ENCODE measurements at places on chromosomes 3 and 15.

DNA sequence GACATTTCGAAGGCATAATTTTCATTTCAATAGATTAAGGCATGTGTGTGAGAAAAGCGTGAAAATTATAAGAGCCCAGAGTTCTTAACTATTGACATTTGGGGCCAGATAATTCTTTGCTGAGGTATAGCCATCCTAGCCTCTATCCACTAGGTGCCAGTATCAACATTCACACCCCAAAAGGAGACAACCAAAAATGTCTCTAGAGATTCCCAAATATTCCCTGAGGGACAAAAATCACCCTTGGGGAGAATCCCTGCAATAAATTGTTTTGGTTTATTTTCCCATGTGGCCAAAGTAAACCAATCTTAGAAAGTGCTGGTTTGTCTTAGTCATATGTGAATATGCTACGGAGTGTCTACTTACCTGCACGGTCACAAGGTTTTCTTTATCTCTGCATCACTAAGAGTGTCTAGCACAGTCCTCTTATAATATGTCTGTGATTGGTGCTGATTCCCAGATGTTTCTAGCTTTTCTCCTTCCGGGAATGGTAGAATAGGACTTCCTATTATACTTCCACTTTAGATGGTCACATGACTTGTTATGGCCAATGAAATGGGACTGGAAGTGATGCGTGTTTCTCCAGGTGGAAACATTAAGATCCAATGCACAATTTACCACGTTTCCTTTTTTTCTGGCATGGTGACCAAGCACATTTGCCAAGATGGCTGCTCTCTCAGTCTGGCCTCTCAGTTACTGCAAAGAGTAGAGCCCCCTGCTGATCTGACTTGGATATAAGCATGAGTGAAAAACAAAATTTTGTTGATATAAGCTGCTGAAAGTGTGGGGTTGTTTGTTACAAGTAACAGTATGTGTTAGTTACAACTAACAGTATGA lies 8.0 kb upstream of the KBTBD8 start:
- DNase-seq: no peak

GRCh38 chr3:112685420-112685819 lies 44.5 kb upstream of the CCDC80 start:
- DNase-seq: no peak

DNA sequence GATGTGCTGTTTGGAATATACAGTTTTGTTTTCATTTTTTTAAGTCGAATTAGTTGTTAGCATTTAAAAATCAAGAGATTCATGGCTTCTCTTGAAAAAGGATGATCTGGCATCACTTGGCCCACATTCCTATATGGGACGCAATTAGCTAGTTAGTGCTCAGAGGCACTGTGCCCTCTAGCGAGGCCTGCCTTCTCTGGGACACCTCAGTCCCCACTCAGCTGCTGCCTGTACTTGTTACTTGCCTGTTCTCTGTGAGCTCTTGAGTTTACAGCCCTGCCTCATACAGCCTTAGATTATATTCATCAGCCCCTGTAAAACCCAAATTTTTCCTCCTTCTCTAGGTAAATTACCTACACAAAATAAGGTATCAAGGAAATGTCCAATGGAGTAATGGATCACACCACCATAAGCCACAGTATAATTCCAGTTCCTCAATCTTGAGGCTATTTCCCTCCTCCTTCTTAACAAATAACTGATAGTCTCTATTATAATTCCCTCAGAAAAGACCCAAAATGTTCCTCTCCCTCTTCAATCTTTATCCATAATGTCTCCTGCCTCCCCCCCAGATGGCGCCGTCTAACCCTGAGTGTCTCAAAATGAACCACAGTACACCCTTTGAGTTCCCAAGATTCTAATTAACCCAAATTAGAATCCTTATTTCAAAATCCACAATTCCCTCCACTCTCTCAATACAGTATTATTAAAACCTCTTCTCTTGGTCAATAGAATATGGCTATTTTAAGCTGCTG lies 2.7 kb downstream of the ZMAT3 start:
- DNase-seq: no peak

DNA sequence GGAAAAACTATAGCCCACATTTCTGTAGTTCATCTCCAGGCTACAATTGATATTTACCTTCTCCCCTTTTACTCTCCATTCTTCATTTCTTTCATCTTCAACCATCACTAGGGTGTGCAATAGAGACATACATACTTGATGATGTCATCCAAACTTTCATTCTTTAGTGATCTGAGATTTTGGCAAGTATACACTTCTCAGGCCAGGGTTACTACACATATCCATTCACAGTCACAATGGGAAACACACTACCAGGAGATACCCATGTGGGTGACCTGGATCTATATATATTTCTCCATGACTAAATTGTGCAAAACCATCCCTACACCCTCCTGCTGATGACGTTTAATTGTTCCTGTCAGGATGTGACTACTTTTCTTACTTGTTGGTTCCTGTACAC lies 769.5 kb upstream of the DPPA4 start:
- DNase-seq: no peak

GRCh38 chr15:92693691-92694331 lies 38.2 kb upstream of the FAM174B start:
- no peak for DNase-seq

DNA sequence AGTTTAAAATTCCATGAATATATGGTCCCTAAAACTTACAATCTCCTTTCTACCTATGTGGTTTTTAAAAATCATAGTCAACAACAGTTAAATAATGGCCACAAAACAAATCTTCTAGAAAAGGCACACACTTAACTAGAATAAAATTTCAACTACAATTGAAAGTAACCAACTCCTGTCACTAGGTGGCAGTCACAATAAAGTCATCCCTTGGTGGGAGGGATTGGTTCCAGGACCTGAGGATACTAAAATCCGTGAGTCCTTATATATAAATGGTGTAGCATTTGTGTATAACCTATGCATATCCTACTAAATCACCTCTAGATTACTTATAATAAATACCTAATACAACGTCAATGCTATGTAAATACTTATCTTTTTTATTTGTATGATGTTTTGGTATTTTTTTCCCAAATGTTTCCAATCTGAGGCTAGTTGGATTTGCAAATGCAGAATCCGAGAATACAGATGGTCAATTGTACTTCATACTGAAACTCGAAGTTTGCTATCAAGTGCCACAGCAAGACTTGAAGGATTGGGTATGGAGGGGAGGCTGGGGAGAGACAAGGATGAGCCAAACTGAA lies 172.6 kb downstream of the FMN1 start:
- DNase-seq: no peak

GRCh38 chr3:187130346-187131066 lies 8.8 kb downstream of the RPL39L start:
- no peak for DNase-seq

DNA sequence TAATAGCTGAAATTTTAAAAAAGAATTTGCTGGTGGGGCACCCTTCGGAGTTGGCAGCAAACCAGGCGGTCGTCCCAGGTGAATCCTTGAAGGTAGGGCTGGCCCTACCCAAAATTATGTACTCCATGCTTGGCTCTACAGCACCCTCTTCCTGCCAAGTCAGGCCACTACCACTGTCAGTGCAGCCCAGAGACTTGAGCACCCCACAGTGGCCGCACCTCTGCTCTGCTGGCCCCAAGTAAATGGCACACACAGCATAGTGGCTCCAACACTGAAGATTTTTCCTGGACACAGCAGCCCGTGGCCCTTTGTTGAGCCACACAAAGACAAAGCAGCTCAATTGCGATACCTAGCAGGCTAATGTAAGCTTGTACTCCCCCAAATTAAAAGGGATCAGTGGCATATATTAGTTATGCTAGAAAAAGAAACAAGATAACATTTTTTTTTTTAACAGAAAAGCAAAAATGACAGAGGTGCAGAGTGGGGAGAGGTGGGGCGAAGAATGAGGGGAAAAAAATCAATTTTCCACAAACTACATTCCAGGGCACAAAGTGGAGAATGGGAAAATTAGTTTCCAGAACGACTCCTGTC lies 250.5 kb downstream of the UACA start:
- DNase-seq: peak; percentile 51

- DNase-seq: no peak
Observed at GRCh38 chr3:3801494-3801841, 2.2 kb downstream of the LRRN1 start.

DNA sequence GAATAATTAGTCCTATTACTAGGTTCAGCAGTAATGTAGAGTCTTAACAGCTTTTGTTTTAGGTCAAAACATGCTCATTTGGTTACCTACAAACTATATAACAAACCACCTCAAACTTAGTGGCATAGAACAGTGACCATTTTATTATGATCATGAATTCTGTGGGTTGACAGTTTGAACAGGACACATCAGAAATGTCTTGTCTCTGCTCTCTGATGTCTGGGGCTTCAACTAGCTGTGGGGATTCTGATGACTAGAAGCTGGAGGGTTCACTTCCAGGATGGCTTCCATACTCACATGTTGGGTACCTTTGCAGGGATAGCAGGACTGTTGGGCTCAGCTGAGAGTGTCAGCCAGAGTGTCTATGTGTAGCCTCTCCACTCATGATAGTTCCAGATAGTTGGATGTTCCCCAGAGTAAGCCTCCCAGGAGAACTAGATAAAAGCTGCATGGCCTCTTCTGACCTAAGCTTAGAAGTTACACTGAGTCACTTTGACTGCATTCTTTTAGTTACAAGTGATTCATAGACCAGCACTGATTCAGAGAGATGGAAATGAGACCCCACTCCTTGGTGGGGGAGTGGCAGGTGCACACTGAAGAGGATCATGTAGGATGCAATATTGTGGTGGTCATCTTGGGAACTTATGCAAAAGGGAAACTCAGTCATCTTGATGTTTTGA lies 32.6 kb downstream of the PLCL2 start:
- DNase-seq: no peak

- DNase-seq: no peak
Observed at GRCh38 chr3:123893012-123893411, 8.9 kb upstream of the MYLK start.

DNA sequence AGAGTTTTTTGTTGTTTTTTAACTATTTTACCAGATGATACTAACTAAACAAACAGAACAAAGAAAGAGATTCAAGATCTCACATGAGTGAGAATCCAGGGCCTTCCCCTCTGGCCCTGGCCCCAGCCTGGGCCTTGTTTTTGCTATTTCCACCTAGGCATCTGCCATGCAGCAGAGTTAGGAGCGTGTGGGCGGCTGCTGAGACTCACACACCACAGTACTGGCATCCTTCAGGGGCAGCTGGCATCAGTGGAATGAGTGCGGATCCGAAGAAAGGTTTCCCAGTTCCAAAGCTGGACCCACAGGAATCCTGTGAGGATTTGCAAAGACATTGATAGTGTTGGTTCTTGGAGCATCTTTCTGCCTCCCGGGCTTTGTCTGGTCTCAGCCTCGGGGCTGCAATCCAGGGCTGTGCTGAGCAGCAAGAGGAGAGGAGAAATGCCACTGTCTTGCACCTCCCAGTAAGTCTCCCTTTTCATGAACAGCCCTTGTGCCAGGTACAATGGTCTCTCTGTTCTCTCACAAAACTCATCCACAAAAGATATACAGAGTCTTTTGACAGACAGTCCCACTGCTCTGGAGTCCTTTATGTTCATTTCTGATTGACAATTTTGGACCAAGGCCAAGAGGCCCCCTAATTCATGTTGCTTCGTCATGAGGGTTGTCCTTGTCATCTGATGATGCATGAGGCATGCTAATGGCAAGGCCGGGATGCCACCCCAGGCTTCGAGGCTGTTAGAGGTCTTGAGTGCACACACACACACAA lies 46.6 kb downstream of the APH1B start:
- no peak for DNase-seq

GRCh38 chr3:50600141-50600753 lies 11.3 kb downstream of the CISH start:
- DNase-seq: peak; percentile 70

DNA sequence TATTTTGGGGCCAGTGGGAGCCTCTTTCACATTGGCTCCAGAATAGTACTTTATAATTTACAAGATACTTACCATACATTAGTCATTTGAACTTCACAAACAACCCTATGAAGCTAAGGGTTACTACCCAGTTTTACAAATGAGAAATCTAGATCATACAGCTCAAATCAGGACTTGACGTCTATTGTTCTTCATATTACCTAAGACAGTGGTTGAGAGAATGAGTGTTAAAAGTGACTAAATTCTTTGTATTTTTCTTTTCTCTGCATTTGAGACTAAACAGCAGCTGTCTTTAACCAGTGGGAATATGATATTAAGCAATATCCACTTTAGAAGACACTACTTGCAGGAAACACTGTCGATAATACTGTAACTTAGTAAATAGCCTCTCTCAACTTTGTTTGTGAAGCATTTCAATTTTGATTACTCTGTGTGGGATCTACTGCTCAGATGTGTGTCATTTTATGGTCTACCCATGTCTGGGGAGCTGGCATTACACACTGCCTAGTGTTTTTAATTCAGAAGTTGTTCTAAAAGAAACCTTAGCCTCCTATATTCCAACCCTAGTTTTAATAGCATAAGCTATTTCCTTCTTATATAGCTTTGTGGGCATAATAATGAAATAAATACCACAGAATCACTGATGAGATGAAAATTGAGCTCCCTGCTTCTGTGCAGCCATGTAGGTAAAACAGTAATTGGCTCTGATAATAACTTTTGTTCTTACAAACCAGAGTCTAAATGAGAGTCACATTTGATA lies 45.9 kb downstream of the IQCH start:
- no peak for DNase-seq

GRCh38 chr3:111851511-111851954 lies 7.5 kb upstream of the PHLDB2 start:
- no peak for DNase-seq

- DNase-seq: no peak
Observed at GRCh38 chr3:111506435-111506834, 35.6 kb upstream of the CD96 start.

DNA sequence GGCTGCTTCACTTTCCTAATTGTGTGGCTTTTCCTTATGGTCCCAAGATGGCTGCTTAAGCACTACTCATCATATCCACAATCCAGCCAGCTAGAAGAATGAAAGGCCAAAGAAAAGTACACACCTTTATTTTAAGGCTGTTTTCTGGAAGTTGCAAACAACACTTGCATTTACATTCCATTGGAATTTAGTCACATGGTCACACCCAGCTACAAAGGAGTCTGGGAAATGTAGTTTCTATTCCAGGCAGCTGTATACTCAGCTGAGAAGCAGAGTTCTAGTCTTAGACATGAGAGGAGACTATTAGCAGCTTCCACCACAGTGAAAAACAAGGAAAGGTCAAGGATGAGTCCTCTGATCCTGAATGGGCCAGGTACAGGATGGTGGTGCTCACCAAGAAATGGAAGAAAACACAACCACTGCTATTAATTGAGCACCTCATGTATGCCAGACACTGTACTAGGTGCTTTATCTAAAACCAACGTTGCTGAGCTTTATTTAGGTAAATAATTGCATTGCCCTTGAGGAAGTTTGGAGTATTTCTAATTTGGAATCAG lies 28.0 kb upstream of the ATG7 start:
- DNase-seq: no peak

- DNase-seq: no peak
Observed at GRCh38 chr3:128849911-128850455, 29.4 kb upstream of the ACAD9 start.

Data from GF-D8 (cell line).